ENCODE measurements at places on chromosomes 6 and 20.

- H3K27ac ChIP-seq, result no peak overlapping the region
- peaks cover 21% of the 10 kb centered on the region for H3K4me1 ChIP-seq
- no peaks in the 10 kb centered on the region for H3K36me3 ChIP-seq
- H3K27me3 ChIP-seq, result no peaks in the 10 kb centered on the region
These were observed 57.4 kb upstream of the CCDC167 start for GRCh38 chr6:37556881-37557644.

- H3K27me3 ChIP-seq, result no peaks in the 10 kb centered on the region
- no peaks in the 10 kb centered on the region for H3K4me1 ChIP-seq
- no peak overlapping the region for H3K4me3 ChIP-seq
- no peak overlapping the region for H3K27ac ChIP-seq
- no peak for DNase-seq
These were observed 175.5 kb downstream of the TFAP2B start for GRCh38 chr6:50993941-50994720.

DNA sequence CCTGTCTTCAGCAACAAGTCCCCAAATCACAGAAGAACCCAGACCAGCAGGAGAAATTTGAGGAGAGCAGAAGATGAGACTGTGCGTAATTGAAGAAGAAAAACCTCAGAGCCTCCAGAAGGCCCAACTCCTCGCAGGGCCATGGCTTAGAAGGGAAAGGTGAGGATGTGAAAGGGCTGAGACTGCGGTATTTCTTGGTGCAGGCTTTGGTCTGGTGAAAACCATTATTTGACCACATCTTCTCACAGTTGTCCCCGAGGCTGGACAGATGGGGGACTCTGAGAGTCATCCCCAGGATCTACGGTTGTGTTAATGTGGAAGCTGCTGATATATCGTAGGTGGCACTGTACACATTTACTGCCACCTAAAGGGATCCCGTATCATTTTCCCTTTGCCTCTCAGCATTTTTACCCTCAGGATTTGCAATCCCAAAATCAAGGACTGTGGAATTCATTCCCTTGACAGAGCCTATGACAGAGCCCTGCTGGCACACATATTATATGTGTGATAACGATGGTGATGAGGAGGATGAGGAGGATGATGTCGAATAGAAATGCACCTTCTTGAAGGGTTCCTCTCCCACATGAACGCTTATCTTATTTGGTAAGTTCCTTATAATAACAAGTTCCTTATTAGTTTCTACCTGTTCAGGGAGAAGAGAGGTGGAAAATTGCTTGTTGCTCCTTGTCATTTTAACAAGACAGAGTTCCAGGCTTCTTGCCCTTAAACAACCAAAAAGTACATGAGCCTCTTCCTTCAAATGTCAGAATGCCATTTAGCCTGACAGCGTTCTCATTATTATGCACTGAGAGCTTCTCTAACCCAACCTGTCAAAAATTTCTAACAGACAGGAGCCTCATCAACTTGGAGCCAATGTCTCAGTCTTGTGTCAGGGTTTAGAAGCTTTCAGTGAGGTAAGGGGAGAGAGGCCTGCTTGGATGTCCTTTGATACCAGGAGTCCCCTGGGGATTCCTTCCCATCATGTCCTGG is 135.8 kb downstream of the PXDC1 start:
- H3K4me1 ChIP-seq, result no peaks in the 10 kb centered on the region
- H3K4me3 ChIP-seq, result no peak overlapping the region
- DNase-seq, result no peak
- no peak overlapping the region for H3K27ac ChIP-seq
- H3K36me3 ChIP-seq, result no peaks in the 10 kb centered on the region

GRCh38 chr20:43188234-43188653 is 1.5 kb downstream of the PTPRT start:
- H3K27me3 ChIP-seq, result peaks cover 5% of the 10 kb centered on the region
- H3K27ac ChIP-seq, result no peak overlapping the region
- peak overlapping the region; percentile 62 for H3K4me3 ChIP-seq
- DNase-seq, result no peak
- peaks cover 21% of the 10 kb centered on the region for H3K4me1 ChIP-seq

GRCh38 chr20:46375771-46376170 is 30.6 kb downstream of the ELMO2 start:
- H3K4me1 ChIP-seq, result no peaks in the 10 kb centered on the region
- no peak overlapping the region for H3K27ac ChIP-seq
- no peaks in the 10 kb centered on the region for H3K27me3 ChIP-seq
- DNase-seq, result no peak
- H3K4me3 ChIP-seq, result no peak overlapping the region

- H3K4me1 ChIP-seq, result peaks cover 17% of the 10 kb centered on the region
- no peaks in the 10 kb centered on the region for H3K36me3 ChIP-seq
- DNase-seq, result no peak
- no peak overlapping the region for H3K27ac ChIP-seq
- no peaks in the 10 kb centered on the region for H3K27me3 ChIP-seq
These were observed 12.0 kb downstream of the XRN2 start for GRCh38 chr20:21315138-21315537.

DNA sequence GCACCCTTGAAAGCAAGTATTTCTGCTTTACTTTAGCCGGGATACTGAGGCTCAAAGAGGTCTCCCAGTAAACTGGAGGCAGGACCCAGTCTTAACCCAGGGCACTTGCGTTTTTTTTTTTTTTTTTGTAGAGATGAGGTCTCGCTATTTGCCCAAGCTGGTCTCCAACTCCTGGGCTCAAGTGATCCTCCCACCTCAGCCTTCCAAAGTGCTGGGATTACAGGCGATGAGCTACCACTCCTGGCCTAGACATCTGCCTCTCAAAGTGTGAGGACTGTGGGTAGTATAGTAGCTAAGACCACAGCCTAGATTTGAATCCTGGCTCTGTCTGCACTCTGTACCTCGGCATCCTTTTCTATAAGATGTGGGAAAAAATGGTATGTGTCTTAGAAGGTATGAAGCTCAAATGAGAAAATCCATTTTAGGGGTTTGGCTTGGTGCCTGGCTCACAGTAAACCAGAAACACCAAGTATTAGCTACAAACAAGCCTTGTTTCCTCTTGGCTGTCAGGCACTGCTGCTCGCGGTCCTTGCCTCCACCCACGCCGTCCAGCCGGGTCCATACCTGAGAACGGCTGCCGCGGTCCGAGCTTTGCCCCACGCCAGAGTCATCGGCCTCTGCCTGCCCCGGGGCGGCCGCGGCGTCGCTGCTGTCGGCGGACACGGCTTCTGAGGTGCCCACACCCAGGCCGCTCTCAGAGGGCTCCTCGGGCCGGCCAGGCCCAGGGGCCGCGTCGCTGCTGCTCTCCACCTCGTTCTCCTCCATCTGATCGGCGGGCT is 1.2 kb downstream of the ZNF335 start:
- no peaks in the 10 kb centered on the region for H3K27me3 ChIP-seq
- peaks cover 21% of the 10 kb centered on the region for H3K4me1 ChIP-seq
- peaks cover 36% of the 10 kb centered on the region for H3K36me3 ChIP-seq
- H3K4me3 ChIP-seq, result peak overlapping the region; percentile 96
